HuH-7 (cell line): ENCODE measurements at places on chromosomes 4 and X.

- no peak for DNase-seq
These were observed 8.9 kb downstream of the CLCN4 start for GRCh38 chrX:10165580-10166247.

GRCh38 chrX:79167462-79167861, 23.0 kb downstream of the GPR174 start:
- no peak for DNase-seq

DNA sequence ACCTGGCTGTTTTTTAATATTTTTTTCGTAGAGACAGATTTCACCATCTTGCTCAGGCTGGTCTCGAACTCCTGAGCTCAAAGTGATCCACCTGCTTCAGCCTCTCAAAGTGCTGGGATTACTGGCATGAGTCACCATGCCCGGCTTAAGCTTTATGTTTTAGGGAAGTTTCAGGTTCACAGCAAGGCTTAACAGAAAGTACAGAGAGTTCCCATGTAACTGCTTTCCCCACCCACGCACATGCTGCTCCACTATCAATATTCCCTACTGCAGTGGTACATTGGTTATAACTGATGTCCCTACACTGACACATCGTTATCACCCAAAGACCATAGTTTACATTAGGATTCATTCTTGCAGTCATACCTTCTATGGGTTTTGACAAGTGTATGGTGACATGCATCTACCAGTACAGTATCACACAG, 62.7 kb downstream of the PRPS1 start:
- no peak for DNase-seq

DNA sequence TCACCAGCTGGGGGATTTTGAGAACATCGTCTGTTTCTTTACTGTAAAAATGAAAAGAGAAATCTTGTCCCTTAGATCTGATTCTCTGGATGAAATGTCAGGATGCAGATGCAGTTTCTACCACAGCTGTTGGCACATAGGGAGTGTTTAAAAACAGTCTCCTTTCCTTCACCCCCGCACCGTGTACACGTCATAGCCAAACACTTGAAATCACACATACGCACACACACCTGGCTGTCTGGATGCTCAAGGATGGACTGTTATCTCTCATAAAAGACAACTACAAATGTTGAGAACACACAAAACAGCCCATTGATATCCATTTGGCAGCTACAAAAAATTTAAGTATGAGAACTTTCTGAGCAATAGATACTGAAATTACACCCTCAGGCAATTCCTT, 275.8 kb upstream of the CLNK start:
- DNase-seq = no peak
